ELR (cell line): ENCODE measurements at places on chromosomes 4 and X.

GRCh38 chr4:26412381-26413372 lies 77.6 kb downstream of the CCKAR start:
- no peak for DNase-seq

DNA sequence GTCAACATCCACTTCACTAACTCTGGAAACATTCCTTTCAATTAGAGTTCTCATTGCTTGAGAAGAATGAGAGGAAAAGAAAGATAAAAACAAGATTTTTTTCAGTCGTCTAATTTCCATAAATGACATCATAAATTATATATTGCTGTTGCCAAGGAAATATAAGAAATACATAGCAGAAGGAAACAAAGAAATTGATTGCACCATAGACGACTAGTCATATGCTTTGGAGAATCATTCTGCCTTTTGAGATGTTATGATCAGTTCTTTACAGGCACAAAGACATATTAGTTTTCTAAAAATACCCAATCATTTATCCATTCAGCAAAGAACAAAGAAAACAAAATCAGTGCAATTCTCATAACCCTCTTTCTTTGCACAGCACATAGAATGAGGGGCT lies 672 bp upstream of the C1QTNF7 start:
- no peak for DNase-seq

GRCh38 chr4:22030307-22030706 lies 81.7 kb upstream of the KCNIP4 start:
- DNase-seq: no peak

GRCh38 chr4:82842593-82842992 lies 44.0 kb upstream of the SCD5 start:
- peak; percentile 50 for DNase-seq

GRCh38 chr4:87911252-87911774 lies 64.2 kb upstream of the SPP1 start:
- DNase-seq: no peak

- peak; percentile 32 for DNase-seq
Measured at GRCh38 chrX:31213941-31214340, 142.1 kb upstream of the FTHL17 start.

DNA sequence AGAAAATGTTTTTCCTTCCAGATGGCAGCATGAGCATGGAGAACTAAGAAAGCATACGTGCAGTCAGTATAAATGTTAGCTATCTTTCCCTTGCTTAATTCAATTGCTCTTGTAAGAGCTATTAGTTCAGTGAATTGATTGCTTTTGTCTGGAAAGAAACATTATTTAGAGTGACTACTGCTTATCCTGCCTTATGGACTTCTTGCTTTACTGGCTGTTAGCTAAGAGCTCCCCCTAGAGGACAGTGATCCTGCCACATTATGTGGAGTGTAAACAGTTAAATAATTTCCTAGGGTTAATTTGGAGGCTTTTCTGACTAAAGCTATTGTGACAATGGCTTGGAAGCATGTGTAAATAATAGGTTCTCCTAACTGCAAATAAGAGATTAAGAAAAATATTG lies 1402.4 kb downstream of the FAM133A start:
- peak; percentile 71 for DNase-seq

DNA sequence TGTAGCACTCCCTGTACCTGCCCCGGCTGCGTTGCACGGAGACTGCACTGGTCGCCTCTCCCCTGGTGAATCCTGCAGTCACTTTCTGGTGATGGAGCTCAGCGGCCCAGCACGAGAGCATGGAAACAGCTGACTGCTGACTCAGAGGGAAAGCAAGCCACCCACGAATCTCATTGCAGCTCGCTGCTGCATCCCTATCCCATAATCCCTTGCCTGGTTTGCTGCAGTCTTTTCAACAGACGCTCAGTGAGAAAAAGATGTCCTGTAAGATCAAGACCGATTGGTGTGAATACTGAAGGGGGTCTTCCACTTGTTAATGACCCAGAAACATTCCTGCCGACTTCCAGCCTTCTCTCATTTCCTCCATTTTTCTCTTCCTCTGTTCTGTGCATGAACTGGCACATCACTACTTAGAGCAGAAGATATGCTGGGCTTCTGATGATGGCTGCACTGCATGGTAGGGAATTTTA lies 52.9 kb downstream of the TRIM2 start:
- peak; percentile 34 for DNase-seq

GRCh38 chrX:12378253-12378652 lies 240.0 kb downstream of the FRMPD4 start:
- DNase-seq: no peak

- no peak for DNase-seq
Measured at GRCh38 chrX:97490656-97491055, 606.9 kb downstream of the RPA4 start.
